Stimulated activated CD4-positive, alpha-beta T cell treated with anti-CD3 and anti-CD28 coated beads, TNF-alpha, amount 100 ng/mL, for 1 hour (primary cell): ENCODE measurements at places on chromosomes 6 and 20.

- DNase-seq: no peak
These were observed 392.5 kb downstream of the CD83 start for GRCh38 chr6:14510038-14510437.

DNA sequence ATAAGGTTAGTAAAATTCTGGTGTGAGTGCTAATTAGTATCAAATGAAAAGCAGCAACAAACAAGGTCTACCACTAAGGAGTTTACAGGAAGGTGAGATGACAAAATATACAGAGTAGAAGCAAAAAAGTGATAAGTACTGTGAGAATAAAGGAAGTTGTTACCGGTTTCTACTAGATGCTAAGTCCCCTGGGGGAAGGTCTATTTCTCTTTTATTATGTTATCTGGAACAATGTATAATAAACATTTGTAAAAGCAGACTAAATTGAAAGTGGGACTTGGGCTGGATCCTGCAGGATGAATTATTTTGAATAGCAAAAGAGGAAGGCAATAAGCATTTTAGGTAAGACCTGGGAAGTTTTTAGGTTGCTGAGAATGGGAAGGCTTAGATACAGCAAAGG lies 158.7 kb upstream of the SLC22A16 start:
- no peak for DNase-seq

DNA sequence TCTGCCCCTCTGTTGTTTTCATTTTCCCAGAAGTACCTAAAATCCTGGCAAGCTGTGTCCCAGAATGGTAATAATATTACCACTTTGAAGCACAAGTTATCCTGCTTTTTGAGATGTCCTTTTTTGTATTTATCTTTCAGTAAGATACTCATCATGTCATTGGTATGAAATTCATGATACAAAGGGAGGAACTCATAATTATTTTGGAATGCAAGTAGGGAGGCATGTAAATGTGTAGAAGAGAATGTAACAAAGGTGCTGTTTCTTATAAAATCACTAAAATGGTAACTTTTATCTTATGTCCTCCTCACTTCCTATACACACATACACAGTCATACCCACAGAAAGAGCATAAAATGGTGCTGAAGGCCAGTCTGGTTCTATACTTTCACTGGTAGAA lies 109.9 kb downstream of the CD2AP start:
- no peak for DNase-seq

- no peak for DNase-seq
These were observed 546.2 kb downstream of the MEI4 start for GRCh38 chr6:78199044-78199443.

- DNase-seq: no peak
These were observed 12.4 kb upstream of the GTSF1L start for GRCh38 chr20:43739148-43739749.

DNA sequence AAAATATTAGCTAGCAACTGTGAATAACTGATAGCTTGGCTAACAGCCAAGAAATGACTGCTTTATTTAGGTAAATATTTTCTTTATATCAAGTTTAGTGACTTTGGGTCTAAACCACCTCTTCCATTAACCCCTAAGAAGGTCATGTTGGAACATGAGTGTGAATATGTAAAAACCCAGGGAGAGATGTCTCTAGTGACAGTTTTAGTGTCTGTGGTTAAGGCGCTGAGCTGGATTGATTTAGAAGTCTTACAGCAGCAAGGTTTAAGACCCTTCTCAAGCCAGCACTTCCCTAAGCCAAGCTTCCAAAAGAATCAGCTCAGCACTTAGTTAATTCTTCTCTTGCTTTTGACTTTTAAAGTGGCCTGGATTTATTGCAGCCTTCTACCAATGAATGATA lies 11.4 kb upstream of the SIRT5 start:
- no peak for DNase-seq

DNA sequence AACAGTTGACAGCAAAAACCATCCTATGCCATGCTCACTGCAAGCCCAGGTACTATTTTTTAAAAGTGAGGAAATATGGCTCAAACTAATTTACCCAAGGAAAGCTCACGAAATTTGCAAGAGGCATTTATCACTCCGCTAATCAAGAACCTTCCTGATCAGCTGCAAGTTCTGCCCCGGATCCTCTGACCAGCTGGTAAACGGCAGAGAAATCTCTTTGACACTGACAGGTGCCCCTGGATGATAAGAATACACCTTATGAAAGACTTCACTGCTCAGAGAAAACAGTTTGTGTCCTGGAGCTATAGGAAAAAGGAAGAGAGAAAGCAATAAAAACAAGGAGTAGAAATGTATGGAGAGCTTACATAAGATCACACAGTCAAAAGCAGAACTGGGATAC lies 6.4 kb downstream of the CNKSR3 start:
- DNase-seq: no peak

DNA sequence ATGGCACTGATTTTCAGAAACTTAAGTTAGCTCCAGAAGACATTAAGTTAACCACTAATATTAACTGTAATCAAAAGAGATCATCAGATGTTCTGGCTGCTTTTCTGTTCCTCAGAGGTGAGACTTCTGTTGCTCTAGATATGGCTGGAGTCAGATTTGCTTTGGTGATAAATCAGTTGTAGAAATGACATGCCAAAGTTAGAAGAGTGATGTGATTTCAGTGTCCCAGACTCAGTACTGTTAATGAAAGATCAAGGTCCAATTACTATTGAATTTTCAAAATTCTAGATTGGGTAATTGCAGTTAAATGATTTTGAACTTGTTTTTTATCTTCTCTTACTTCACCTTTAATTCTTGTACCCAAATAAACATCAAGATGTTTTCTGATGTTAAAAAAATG lies 402.4 kb upstream of the SYNCRIP start:
- no peak for DNase-seq

- DNase-seq: no peak
These were observed 26.0 kb downstream of the KLHL31 start for GRCh38 chr6:53639520-53639919.

DNA sequence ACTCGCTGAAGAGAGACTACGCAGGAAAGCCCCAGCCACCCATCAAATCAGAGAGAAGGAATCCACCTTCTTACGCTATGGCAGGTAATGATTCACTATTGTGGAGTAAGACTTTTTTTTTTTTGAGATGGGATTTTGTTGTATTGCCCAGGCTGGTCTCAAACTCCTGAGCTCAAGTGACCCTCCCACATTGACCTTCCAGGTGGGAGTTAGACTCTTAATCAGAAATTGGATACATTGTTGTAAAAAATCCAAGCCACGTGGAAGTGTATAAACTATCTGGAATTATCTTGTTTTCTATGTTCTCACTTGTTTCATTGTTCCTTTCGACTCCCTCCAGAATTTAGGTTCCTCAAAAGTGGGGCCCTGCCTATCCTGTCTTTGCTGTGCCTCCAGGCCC lies 6.8 kb downstream of the NQO2 start:
- no peak for DNase-seq

GRCh38 chr20:61757678-61758563 lies 307.8 kb downstream of the TAF4 start:
- no peak for DNase-seq

DNA sequence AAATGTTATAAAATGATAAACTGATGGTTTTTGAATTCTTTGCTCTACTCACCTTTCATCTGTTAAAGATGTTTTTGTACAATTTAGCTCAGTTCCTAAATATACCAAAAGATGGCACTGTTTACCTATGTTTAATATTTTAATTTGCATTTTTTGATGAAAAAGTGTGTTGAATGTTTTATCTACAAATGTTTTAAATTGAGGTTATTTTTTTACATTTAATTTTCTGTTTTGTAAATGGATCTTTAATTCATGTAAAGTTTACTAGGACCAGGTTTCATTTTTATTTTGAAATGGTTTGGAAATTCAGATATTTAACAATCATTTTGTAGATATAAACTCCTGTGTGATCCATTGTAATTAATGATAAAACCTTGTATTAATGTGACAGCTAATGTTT lies 30.0 kb downstream of the CDKAL1 start:
- DNase-seq: no peak

- no peak for DNase-seq
These were observed 23.0 kb upstream of the EXOC2 start for GRCh38 chr6:715709-716491.

GRCh38 chr20:15005300-15005986 lies 668.0 kb upstream of the FLRT3 start:
- DNase-seq: no peak

DNA sequence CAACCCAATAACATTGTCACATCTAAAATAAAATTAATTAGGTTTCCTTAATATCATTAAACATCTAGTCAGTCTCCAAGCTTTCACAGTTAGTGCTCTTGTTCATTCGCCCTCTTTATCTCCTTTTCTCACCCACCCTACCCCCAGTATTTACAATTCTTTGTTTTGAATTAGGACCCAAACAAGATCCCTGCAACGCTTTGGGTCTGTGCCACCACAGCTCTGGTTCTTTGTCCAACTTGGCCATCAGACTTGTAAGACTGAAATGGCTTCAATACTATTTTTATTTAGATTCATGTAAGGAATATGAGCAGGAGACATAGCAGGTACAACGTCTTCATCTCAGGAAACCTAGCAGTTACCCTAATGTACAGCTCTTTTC lies 276.5 kb downstream of the CDKAL1 start:
- no peak for DNase-seq

- DNase-seq: no peak
These were observed 497.0 kb downstream of the EPHA7 start for GRCh38 chr6:92922216-92922806.

DNA sequence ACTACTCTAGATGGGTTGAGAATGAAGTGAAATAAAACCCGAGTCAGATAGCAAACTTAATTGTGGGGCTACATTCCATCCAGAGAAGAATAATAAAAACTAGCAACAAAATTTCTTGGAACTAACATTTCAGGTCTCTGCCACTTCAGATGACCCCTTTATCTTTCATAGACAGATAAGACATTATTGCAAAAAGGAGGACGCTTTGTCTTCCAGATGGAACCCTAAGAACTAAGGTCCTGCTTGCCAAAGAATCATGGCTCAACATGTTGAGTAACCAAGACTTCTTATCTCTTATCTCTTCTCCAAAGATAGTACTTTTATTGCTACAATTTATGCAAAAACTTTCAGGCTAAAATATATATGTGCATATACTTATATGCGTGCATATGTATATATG lies 221.1 kb upstream of the PREP start:
- no peak for DNase-seq

GRCh38 chr6:133990321-133990720 lies 37.3 kb downstream of the TBPL1 start:
- no peak for DNase-seq
